ENCODE measurements at places on chromosomes 16 and 17.

DNA sequence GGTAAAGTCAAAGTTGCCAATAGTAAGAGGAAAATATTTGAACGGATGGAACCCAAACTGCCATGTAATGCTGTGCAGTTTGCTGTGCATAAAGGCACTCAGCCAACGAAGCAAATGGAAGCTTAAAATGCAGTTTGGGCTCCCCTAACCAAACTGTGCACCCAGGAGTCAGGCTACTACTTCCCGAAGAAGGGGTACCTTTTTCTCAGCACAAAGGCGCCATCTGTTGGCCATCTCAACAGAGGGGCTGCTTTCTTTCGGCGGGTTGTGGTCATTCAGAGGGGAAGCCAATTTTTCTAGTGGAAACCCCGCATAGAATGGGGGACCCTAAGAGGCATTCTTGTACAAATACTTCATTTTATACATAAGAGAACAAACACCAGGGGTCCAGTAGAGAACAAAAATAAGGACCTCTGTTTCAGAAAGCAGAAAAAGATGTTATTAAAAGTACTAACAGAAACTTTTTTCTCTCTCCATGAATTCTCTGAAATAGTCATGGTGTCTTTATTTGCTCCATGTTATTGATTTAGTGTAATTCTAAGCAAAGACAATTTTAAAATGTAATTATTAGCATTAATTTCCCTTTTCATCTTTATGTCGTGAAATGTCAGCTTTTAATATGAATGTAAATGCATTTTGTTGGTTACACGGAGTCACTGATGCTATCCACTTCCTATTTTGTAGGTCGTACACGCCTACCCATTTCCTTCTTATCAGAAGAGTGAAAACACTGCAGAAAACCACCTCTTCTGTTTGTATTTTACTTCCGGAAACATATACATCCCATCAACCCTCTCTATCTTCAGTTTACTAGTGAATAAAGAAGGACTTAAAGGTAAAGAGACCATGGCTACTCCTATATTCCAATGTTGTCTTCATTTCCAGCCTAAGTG, 453.3 kb downstream of the KCNJ2 start:
- DNase-seq: no peak

DNA sequence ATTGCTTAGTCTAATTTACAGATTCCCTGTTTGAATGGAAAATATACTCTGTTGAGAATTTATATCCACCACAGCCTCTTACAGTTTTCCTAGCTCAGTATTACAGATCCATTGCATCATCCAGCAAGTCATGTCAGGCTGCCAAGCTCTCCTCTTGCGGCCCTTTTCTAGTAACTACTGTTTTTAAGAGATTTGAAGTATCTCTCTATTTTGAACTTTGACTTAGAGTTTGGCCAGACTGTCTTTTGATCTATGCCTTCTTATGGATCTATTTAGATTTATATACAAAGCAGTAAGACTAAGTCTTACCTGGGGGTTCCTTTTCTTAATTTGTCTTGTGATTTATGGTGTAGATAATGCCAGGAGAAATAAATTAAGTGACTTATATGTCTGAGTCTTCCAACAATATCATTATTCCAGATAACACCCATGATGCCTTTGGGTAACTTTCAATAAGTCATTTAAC, 53.1 kb upstream of the ABCC11 start:
- DNase-seq: no peak

DNA sequence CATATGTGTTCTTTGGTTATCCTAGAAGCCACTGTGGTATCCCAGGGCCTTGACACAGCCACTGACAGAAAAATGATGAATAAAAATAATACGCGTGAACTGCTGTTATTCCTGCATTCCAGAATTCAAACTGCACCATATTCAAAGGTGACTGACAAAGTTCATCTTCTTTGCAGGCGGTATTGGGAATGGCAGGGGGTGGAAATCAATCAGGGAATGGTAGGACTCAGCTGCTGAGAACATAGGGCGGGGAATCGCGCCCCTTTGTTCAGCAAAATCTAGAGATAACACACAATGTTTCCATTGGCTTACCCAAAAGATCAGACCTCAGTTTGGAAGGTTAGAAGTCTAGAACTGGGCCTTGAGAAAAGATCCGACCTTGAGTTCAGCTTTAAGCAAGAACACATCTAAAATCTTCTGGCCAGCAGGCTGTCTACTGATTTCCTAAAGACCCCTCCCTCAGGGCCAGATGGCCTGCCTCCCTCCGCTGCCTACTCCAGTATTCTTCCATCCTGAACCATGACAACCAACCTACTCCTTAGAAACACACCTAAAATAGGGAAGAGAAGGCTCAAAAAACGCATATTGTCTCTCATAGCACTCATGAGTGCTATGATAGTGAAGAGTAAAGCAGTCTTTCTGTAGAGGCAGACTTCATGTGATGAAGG, 34.1 kb downstream of the CDK5R1 start:
- no peak for DNase-seq

GRCh38 chr16:10080051-10080772, 102.0 kb downstream of the GRIN2A start:
- DNase-seq: no peak

GRCh38 chr17:55284001-55284884, 19.5 kb downstream of the HLF start:
- no peak for DNase-seq

DNA sequence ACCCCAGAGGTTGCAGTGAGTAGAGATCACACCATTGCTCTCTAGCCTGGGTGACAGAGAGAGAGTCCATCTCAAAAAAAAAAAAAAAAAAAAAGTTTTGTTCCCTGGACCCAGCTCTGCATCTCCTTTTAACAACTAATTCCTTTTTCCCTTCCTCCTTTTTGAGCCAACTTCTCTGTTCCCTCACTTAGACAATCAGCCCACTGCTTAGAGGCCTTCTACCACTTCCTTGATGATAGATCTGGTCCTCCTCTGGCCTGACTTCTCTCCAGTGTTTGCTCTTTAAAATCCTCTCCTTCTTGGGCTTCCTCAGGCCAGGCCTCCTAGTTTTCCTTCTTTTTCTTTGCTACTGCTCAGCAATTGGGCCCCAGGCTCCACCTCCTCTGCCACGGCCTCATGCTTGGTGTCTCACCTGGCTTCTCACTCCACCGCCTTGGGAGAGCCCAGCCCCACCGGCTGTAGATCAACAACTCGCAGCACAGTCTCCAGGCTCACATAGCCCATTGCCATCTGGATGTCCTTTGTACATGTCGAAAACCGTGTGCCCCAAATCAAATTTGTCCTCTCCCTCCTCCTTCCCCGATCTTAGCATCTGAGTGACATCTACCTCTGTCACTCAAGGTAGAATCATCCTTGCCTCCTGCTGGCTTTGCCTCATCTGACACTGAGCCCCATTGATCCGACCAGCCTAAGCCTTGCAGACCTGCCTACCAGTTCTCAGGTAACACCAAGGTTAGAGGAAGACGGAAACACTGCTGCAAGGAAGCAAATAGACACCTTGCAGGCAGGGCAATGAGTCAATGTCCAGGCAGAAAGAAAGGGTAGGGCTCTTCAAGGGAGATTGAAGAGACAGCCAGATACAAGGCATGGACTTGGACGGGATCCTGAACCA, 17.4 kb downstream of the ARHGAP27 start:
- DNase-seq: no peak

- no peak for DNase-seq
Measured at GRCh38 chr16:30569281-30569680, 2.2 kb downstream of the ZNF688 start.

GRCh38 chr17:38609280-38610031, 3.7 kb upstream of the SRCIN1 start:
- DNase-seq: no peak

All from NCI-H1417 treated with DMSO at 0.1 percent for 48 hours (cell line).